Activated CD4-positive, alpha-beta T cell treated with anti-CD3 and anti-CD28 coated beads, Interleukin-2, amount 50 U/mL, for 24 hours (primary cell): ENCODE measurements at places on chromosomes 7 and 10.

DNA sequence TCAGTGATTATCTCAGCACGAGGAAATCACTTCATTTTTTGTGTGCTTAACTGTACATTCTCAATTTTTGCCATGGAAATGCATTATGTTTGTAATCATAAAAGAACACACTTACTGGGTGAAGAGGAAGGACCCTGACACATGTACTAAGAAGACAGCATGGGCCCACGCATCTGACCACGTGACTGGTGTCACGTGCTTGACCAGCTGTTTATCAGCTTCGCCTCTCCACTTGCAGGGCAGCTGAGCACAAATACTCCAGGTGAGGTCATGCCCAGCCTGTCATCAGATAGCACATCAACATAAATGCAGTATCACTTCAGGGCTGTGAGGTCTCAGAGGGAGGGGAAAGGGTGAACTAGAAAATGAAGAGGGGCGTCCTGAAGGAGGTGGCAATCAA is 179.8 kb downstream of the EBF3 start:
- no peak for DNase-seq

DNA sequence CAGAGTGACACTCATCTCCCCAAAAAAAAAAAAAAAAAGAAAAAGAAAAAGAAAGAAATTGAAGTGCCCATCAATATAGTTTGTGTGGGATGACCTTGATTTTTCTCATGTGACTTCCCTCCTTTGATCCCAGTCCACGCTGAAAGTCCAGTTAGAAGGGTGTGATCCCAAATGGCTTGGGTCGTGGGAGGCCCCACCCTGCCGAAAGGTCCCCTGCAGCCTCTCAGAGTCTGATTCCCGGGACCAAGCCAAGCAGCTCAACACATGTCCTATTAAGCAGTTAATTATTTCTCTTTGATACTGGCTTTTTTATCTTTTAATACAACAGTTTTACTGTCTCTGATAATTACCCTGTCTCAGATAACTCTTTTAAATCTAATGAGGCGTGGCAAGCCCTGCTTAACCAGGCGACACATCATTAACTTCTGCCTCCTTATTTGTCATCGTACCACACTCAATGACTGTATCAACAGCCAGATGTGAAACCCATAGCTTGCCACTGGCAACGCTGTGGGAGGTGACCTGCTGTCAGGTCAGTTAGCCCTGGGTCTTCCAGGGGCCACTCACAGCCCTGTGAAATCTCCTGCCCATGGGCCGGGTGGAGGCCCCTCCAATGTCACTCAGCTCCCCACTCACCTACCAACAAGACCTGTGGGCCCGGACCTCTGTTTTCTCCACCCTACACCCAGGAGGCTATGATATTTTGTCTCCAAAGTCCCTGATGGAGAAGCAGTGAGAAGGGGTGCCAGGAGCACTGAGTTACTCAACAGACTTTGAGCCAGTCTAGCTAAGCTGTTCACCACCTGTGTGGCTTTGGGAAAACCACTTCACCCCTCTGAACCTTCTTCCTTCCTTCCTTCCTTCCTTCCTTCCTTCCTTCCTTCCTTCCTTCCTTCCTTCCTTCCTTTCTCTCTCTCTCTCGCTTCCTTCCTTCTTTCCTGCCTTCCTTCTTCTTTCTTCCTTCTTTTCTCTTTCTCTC is 110.0 kb upstream of the SFMBT2 start:
- DNase-seq: no peak

- DNase-seq: no peak
These were observed 12.6 kb downstream of the TWIST1 start for GRCh38 chr7:19104811-19105210.

DNA sequence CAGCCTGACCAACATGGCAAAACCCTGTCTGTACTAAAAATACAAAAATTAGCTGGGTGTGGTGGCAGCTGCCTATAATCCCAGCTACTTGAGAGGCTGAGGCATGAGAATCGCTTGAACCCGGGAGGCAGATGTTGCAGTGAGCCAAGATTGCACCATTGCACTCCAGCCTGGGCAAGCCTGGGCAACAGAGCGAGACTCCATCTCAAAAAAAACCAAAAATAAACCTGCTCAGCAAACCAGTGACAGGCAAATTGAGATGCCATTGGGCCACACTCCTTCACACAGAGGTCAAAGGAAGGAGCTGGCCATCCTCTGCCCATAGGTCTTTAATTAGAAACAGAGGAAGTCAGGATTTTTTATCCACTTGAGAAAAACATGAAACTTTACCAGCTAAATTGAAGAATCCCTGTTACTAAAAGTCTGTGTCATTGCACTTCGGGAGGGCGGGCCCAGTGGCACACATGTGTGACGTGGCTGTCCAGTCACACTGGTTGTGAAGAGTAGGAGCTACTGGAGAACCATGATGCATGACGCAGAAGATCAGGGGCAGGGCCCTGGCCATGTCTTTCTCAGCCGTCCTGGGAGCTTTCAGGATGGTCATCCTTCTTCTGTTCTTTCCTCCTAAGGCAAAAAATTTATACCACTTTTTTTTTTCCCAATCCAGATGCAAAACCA is 118.3 kb upstream of the ZNF438 start:
- no peak for DNase-seq

- no peak for DNase-seq
These were observed 13.6 kb upstream of the GHRHR start for GRCh38 chr7:30950197-30950596.

GRCh38 chr7:101386558-101387231 is 24.0 kb downstream of the COL26A1 start:
- DNase-seq: no peak

DNA sequence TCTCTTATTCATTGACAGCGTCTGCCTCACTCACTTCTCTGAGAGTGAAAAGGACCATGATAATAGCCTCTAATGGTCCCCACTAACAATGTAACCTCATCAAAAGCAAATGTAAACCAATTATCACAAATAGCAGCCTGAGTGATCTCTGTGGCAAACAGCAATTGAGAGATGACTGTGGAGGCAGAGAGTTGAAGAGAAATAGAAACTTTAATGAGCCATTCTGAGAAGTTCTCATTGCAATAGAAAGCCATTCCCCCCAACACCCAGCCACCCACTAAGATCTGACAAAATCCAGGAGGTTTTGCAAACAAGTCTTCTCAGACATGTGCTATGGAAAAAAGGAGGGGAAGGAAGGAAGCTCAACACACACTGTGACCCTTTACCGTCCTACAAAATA is 44.2 kb upstream of the RNF148 start:
- DNase-seq: no peak

DNA sequence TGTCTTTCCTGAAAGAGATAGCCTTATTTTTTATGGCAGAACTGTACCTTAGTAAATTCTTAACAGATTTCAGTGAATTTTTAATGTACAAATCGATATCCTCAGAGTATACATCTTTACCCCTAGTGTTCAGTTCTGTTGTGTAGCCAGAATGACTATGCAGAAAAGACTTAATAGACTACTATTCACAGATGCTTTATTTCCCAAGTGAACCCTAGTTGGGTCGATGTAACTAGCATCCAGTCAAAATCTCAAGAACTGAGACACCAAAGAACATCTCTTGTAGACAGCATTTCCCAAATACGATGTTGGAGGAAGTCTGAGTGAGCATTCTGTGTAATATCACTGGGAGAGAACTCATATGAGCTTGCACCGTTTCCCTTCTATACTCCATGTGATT is 1.5 kb downstream of the AKR1C3 start:
- no peak for DNase-seq

DNA sequence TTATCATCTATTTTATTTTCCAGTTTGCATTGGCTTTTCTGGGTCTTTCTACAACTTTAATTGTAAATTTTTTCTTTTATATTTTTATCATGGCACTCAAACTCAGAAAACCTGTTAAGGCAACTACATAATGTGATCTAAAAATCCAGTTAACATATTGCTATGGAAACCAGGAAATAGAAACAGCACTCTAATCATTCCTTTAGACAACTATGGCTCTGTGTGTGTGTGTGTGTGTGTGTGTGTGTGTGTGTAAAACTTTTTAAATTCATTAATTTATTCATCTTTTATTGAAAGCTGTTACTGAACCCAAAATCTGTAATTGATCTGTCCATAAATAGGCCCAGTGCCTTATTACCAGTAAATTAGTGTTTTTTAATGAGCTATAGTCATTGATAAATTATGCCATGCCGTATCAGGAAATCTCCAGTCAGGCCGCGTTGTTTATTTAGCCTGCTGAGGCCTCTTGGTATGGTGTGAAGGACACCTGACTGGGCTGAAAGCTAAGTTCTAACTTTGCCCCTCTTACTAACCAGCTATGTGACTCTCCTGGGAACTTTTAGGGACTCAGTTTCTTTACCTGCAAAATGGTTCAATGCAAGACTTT is 1.5 kb upstream of the MET start:
- DNase-seq: no peak

GRCh38 chr7:102029616-102030015 is 212.2 kb downstream of the CUX1 start:
- no peak for DNase-seq

DNA sequence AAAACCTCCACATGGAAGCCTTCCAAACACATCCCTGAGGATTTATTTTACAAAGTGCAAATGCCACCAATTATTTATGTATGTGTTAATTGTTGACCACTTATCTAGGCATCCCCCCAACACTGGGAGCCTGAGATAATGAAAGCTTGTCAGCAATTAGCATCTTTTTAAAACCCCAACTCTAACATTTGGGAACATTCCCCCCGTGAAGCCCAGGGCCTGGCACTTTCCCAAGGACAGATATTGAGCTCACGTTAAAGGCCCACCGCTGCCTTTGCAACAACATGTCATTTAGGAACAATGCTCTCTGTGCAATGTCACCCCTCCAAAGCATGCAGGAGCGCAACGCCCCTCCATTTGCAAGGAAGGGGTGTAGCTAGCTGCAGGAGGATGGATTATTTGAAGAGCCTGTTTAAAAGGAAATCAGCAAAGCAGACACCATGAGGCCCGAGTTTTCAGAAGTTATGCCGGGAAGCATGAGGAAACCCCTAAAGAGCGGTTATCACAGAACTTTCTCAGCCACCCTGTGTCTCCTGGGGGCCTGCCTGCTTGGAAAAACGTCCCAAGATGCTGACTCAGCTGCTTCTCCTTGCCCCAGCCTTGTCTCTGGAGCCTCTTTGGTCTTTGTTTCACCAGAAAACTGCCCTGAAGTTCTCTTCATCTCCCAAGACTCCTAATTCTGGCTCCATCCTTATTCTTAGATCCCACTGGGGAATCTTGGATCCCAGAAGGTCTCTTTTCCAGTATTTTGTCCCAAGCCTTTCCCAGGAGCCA is 444.1 kb downstream of the GRID1 start:
- no peak for DNase-seq

DNA sequence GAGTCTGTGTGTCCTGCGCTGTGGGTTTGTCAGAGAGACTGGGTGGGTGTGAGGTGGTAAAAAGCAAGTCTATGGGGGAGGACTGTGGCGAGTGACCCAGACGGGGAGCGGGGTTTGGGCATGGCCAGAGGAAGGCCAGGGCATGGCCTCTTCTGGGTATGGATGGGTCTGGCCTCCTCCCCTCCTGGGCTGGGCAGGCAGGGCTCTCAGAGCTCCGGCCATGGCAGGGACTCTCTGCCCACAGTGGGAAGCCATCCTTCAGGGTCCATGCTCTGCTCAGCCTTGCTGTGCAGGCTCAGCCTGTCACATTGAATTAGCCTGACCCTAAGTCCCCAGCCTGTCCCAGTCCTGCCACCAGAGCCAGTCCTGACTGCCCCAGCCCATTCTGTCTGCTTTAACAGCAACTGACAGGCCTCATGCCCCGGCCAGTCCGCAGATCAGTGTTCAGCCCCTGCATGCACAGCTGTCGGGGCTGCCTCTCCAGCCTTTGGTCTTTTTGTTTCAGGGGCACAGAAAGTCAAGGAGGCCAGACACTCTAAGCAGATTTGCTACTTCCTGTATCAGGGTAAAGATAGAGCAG is 7.9 kb downstream of the ANTXRL start:
- no peak for DNase-seq

GRCh38 chr7:44212581-44213184 is 11.9 kb downstream of the YKT6 start:
- no peak for DNase-seq

GRCh38 chr7:139362302-139362701 is 2.6 kb downstream of the LUC7L2 start:
- DNase-seq: no peak
